EH (cell line): ENCODE measurements at places on chromosomes 5 and 9.
A peak's percentile ranks its signal among the peaks of the same experiment; 100 is the strongest.

- DNase-seq = peak; percentile 7
Observed at GRCh38 chr9:5263351-5264218, 32.4 kb downstream of the INSL4 start.

GRCh38 chr9:12712532-12712931 lies 19.3 kb downstream of the TYRP1 start:
- DNase-seq = no peak

GRCh38 chr9:94082956-94083355 lies 1.3 kb upstream of the PTPDC1 start:
- no peak for DNase-seq

DNA sequence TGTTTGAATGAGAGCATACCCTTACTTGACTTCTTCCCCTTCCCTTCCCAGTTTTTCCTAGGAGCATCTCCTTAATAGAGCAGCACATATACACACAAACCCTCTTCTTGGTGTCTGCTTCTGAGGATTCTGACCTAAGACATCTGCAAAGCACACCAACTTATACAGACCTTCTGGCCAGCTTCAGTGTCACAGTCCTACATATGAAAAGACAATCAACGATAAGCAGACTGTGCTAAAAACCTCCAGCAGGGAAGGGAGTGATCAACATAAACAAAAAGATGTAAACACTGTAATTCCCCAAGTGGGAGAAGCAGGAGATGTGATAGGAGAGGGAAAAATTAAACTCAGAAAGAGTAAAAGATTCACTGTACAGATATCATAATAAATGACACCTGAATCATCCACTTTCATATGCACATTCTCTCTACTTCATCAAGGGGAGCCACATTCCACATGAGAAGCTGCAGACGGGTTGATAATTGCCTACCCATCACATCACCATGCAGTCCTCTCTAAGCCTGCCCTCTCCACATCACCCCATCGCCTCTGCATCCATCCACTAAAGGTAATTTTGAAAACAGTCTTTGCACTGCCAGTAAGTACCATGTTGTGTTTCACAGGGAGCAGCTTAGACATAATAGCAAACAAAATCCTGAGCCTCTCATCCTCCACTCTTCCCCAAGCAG lies 13.0 kb downstream of the APBA1 start:
- DNase-seq = no peak

DNA sequence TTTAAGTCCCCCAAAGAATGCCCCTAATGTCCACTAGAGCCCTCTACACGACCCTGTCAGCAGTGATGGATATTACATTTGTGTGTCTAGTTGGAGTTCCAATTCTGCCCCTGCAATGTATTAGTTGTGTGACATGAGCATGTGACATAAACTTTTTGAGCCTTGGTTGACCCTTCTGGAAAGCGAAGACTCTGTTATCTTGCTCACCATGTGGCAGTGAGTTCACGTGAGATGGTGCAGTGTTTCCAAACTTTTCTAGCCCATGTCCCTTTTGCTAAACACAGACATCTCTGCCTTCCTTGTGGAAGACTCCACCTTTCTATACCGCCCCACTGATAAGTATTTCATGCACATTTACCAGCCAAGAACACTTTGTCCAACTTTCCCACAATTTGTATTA lies 87.0 kb upstream of the BOD1 start:
- no peak for DNase-seq

DNA sequence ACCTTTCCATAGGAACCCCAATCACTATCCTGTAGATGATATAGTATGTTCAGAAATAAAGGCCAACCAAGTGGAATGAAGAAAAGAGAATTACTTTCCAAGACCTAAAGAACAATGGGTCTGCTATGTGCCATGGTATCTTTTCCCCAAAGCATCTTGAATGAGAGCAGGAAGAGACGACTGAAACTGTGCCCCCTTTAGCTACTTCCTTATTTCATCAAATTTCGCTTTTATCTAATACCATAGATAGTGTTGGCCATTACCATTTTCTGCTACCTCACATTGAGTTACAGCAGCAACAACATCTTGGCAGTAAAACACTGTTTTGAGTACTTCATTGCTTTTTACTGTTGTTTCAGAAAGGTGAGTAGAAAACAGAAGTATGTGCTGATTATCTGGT lies 266.6 kb downstream of the CD180 start:
- DNase-seq = no peak

DNA sequence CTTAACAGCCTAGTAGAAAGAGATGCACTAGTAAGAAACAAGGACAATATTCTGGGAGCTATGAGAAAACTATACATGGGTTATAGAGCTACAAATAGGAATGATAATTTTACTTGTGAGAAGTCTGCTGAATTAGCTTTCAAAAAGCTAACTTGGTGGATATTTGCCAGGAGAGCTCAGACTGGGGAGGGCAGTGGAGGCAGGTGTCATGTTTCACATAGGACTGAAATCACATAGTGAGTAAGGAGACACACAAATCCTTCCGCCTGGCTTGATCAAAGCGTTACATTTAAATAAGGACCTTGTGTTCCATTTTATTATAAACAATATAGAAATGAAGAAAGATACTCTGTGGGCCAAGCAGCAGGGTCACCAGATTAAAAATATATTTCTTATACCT lies 235.0 kb downstream of the ISL1 start:
- DNase-seq = no peak

GRCh38 chr5:33837301-33837700 lies 54.5 kb downstream of the ADAMTS12 start:
- peak; percentile 33 for DNase-seq

GRCh38 chr5:121967187-121967586 lies 5.4 kb downstream of the SRFBP1 start:
- peak; percentile 56 for DNase-seq
